ENCODE measurements at places on chromosomes 7 and 10.

- no peak for DNase-seq
Observed at GRCh38 chr7:148245381-148245780, 345.2 kb upstream of the C7orf33 start.

DNA sequence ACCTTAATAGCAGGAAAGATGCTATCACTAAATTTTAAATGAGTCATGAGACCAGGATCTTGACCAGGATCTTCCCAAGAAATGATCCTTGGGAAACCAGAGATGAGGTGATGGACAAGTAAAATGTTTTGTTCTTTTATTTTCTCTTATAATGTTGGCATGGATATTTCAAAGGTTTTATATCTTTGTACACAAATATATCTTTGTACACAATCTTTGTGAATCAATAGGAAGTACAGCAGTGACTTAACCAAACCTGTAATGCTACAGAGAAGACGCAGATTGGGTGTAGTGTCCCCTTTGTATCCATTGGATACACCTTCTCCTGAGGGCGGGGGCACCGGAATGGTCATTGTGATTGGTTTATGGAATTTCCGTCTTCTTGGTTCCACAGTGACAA, 180.1 kb upstream of the CCDC6 start:
- DNase-seq: no peak

- no peak for DNase-seq
Observed at GRCh38 chr7:74223711-74224510, 14.1 kb downstream of the LAT2 start.

DNA sequence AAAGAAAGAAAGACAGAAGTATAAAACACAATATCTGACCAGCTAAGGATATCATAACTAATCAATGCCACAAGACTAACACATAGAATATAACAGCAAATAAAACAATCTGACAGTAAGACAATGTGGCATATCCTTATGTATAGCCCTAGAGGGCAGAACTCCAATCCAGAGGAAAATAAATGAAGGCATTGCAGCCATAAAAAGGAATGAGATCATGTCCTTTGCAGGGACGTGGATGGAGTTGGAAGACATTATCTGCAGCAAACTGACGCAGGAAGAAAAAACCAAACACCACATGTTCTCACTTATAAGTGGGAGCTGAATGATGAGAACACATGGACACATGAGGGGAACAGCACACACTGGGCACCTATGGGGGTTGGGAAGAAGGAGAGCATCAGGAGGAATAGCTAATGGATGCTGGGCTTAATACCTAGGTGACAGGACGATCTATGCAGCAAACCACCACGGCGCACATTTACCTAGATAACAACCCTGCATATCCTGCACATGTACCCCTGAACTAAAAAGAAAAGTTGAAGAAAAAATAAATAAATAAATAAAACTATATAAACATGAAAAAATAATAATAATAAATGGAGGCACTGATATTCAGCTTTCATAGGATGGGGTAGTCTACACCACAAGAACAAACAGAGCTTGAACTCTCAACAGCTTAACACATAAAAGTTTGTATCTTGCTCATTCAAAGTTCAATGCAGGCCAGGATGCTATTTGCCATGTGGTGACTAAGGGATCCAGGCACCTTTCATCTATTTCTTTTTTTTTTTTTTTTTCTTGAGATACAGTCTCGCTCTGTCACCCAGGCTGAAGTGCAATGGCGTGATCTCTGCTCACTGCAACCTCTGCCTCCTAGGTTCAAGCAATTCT, 66.1 kb upstream of the KAT6B start:
- no peak for DNase-seq

- no peak for DNase-seq
Observed at GRCh38 chr10:121797490-121797889, 130.3 kb downstream of the ATE1 start.

DNA sequence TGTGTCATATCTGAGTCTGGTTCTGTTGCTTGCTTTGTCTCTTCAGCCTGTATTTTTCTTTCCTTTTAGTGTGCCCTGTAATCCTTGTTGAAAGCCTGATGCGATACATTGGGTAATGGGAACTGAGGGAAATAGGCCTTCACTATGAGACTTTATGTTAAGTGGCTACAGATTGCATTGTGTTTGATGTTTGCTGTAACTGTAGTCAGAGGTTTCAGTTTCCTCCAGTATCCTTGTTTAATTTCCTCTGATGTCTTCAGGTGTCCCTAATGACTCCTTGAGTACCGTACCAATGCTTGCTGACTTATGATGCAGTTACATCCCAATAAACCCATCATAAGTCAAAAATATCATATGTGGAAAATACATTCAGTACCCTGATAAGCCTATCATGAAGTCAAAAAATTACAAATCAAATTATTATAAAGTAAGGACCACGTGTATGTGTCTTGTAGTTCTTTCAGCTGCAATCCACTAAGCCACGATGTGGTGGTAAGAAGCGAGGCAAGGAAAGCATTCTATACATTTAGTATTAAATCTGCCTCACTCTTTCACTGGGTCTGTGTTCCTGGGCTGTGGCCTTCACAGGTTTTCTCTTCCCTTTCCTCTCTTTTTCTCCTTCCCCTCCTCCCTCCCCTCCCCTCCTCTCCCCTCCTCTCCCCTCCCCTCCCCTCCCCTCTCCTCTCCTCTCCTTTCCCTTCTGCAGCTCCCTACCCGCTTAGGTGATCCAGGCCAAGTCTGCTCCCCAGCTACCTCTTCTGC, 13.3 kb upstream of the GIMAP6 start:
- no peak for DNase-seq

DNA sequence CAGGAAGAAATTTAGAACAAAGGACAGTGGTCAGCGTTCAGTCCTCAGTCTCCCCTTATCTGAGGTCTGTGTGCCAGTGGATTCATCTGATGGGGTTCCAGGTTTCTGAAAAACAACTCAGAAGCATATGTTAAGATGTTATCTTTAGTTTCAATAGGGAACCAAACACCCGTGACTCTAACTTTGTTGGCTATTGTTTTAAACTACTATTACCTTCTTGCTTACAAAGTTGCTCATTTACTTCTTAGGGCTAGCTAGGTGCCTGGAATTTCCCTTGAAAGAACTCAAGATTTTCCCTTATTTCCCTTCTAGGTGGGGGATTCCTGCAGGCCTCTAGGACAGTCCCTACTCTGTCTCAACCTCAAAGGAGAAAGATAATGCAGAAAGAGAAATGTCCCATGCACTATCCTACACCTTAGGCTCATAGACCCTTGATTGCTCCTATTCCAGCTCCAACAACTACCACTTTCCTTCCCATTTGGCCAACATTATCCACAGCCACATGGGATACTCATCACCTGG, 192.5 kb upstream of the LYZL1 start:
- no peak for DNase-seq

DNA sequence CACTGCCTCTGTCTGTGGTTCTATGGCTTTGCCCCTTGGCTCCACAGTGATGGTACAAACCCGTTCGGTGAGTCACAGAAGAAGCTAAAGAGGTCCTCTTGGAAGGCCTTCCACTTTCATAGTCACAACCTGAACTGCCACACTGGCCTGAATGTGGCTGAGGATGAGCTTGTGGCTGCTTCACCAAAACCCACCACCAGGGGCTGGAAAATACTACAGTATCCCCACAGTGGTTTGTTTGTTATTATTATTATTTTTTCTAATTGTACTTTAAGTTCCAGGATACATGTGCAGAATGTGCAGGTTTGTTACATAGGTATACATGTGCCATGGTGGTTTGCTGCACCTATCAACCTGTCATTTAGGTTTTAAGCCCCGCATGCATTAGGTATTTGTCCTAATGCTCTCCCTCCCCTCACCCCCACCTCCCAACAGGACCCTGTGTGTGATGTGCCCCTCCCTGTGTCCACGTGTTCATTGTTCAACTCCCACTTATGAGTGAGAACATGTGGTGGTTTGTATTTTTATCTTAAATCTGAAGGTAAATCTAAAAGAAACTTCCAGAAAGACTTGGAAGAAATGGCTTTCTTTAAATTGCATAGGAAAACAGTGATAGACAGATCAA, 160.8 kb upstream of the NPSR1 start:
- DNase-seq: no peak

GRCh38 chr7:144050093-144050492, 1.3 kb downstream of the OR2A5 start:
- DNase-seq: no peak

DNA sequence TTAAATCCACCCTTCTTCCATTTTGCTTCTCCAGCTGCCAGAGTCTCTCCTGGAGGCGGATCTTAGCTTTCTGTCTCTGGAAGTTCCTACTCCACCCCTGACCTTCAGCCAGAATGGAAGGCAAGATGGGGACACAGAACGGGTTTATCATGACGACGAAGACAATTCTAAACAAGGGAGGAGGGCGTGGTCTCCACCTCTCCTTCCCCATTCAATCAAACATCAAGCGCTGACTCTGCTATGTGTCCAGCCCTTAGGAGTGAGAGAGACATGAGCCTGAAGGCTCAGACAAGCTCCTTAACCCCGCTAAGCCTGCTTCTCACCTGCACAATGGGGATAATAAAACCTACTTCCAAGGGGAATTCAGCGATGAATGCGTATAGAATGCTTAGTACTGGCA, 3.1 kb downstream of the CYP17A1 start:
- no peak for DNase-seq

DNA sequence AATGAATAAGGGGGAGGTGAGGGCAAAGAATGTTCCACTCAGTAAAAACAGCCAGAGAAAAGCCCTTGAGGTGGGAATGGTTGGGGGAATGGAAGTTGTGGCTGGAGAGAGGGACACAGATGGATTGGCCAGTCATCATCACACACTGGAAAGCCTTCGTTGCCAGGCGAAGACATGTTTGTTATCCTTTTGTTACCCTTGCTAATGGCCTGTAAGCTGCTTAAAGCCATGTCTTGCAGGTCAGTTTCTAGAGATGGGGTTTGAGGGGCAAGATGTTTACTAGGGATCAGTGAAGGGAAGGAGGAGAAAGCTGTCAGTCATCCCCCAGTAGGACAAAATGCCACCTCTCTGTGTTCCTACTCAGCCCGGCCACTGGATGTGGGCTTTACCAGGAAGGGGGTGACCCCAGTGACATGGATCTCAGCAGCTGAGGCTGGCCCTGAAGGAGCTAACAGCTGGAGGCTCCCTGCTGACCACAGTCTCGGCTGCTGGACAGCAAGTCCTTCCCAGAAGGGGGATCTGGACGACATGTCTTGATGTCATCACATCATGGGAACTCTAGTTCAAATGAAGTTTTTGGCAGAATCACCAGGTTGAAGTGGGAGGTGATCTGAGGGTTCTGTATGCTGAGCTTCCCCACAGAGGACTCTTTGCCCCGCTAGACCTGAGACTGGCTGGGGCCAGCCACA, 66.2 kb downstream of the TBXAS1 start:
- DNase-seq: no peak

GRCh38 chr10:61682323-61682722, 19.6 kb downstream of the CABCOCO1 start:
- DNase-seq: no peak

DNA sequence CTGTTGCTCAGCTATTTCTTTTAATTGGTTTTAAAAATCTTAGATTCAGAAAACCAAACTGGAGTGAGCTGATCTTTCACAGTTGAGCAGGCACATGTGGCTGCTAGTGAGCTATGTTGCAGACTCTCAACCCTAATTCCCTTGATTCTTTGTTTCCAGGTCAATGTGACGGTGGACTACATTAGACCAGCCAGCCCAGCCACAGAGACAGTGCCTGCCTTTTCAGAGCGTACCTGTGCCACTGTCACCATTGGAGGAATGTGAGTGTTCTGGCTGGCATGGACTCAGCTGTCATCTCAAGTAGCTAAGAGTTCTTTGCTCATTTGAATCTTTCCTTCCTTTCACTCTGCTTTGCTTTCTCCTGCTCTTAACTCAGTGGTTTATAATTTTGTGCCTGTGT, 187.1 kb downstream of the LRRC4 start:
- DNase-seq: peak; percentile 77

DNA sequence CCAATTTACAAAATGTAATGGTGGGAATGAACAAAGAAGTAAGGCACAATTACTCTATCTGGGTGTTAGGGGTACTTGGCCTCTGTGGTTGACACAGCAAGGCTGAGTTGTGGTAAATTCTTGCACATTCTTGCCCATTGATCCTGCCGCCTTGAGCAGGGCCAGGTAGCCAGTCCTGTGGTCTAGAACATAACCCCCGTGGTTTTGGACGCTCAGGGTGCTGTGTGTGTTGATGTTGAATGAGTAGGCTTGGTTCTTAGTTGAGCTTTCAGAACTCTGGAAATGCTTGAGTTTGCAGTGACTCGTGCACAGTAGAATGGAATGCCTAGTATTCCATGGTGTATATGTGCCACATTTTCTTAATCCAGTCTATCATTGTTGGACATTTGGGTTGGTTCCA, 42.3 kb upstream of the CDHR3 start:
- DNase-seq: no peak

DNA sequence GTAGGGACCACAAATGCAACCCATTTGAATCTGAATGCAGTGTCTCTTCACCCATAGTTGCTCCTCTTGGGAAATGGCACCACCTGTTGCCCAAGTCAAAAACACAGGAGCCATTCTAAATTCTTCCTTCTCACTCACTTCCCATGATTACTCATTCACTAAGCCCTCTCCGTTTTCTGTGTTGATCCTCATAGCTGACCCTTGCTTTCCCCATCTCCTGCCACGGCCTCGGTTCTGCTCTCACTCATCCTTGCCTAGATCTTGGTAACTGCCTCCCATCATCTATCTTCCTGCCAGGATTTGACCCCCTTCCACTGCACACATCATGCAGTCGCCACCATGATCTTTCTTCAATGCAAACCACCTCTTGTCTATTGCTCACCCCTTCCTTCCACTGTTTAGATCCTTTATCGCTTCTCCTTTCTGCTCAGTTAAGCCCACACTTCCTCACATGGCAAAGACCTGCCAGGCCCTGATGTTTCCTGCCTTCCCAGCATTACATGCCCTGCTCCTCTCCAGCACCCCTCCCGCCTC, 19.0 kb upstream of the CPN1 start:
- peak; percentile 2 for DNase-seq

DNA sequence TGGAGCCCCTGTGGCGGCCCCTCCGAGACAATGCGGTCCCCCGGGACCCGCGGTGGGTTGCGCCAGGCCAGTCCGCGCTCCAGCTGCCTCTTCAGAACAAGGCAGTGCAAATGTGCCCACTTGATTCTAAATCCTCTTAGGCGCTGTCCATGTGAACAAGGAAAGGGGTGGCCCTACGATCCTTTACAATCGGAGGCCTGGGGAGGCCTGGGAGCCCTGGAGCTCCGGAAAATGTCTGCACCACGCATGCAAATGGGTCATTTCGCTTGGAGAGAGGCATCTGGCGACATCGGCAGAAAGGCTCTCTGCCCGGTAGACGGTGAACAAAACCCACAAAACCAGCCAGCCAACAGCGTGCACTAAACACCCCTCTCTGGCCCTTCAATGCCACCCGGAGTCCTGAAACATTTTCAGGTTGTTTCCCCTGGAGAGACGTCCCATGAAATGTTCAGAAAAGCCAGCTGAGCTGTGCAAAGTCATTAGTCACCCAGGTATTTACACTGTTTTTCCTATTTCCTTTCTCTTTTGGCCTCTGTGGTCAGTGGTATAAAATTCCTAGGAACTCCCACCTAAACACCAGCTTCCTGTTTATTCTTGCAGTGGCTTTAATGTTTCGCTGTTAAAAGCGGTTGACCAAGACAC, 102.8 kb upstream of the ZNF438 start:
- peak; percentile 55 for DNase-seq
